Cerebellar cortex (tissue), 1 donor: ENCODE measurements at places on chromosomes 6 and 20.
A peak's percentile ranks its signal among the peaks of the same experiment; 100 is the strongest.

DNA sequence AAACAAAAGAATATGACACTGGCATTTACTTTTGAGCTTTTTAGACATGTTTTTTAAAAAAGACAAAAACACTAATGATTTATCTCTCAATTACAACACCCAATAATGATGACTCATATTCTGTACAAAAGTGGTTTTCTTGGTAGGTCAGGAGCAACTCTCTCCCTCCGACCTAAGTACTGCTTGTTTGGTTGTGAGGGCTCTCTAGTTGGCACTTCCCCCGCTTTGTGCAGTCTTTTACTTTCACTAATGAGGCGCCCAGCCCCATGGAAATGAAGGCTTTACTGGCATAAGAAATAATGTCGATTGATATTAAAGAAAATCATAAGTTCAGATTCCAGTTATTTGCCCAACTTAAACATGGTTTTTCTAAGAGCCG lies 1.3 kb downstream of the KPNA5 start:
- DNase-seq: peak; percentile 15

DNA sequence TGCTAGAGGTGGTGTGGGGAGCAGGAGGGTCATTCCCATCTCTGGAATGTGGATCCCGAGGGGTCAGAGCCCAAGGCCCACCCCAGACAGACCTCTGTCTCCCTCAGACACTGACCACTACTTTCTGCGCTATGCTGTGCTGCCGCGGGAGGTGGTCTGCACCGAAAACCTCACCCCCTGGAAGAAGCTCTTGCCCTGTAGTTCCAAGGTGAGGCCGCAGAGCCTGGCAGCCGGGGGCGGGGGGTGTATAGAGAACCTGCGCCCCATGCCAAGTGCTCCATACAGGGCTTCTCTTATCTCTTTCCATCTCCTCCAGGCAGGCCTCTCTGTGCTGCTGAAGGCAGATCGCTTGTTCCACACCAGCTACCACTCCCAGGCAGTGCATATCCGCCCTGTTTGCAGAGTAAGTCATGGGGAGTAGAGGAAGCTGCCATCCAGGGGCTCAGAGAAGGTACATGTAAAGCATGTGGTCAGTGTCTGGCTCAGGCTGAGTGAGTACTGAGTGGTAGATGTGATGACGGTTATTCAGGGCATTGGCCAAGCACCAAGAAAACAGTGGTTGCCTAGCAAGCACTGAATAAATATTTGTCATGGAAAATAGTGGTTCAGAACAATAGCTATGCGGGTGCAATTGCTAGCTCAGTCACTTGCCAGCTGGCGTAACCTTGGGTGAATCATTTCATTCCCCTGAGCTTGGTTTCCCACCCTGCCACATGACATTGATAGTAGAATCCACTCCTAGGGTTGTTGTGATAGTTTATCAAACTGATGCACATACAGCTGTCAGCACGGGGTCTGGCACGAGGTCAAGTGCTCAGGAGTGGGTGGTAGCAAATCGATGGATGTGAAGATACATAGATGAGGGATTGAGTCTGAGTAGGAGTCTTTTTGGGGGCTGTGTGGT lies 3.5 kb downstream of the PIGT start:
- no peak for DNase-seq

DNA sequence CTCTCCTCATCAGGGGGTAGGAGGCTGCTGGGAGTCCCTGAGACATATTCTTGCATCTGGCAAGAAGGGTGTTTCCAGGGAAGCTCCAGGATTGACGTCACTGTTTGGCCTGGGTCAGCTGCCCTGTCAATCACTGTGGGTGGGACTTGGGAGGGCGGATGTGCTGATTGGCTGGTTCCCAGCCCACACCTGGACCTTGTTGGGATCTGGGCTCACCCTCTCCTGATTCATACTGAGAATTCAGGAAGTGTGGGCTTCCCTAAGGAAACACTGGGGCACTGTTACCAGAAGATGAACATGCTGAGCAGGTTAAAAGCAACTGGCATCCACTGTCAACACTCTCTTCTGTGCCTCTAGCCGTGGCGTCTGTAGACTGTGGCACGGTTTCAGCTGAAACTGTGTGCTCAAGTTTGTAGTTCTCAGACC lies 36.5 kb downstream of the CDH26 start:
- DNase-seq: no peak

DNA sequence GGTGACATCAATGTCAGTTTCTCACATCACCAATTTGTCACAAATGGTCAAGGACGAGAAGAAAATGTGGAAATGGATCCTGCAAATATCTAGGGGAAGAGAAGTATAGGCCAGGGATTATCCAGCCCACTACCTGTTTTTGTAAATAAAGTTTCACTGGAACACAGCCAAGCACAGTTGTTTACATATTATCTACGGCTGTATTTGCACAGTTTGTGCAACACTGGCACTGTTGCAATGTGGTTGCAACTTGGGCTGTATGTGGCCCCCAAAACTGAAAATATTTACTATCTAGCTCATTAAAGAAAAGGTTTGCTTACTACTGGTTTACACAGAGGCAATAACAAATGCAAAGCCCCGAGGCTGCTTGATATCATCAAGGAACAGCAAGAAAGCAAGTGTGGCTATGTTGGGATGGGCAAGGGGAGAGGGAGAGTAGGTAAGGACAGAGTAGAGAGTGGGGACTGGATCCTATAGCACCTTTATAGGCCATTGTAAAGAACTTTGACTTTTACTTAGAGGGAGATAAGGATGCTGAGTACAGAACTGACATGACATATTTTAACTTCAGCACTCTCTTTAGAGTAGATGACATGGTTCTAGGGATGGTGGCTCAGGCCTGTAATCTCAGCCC lies 11.8 kb upstream of the STXBP5 start:
- DNase-seq: no peak

DNA sequence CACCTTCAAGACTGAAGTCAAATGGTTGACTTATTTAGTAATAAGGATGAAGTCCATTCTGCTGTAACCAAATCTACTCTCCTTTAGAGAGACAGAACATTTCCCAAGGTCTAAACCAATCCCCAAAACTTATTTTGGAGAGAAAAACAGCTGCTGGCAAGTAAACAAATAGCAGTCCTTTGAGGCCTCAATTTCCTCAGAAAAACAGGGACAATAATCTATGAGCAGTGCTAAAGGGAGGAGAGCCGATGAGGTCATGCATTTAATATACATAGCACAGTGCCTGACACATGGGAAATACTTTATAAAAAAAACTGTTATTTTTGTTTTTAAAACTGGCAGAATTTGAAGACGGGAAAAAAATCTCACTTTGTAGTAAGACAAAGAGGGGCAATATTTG lies 526.0 kb downstream of the EPM2A start:
- no peak for DNase-seq

GRCh38 chr6:168529214-168529613 lies 88.2 kb downstream of the SMOC2 start:
- no peak for DNase-seq

- DNase-seq: no peak
These were observed 31.9 kb upstream of the FABP7 start for GRCh38 chr6:122747573-122747972.

DNA sequence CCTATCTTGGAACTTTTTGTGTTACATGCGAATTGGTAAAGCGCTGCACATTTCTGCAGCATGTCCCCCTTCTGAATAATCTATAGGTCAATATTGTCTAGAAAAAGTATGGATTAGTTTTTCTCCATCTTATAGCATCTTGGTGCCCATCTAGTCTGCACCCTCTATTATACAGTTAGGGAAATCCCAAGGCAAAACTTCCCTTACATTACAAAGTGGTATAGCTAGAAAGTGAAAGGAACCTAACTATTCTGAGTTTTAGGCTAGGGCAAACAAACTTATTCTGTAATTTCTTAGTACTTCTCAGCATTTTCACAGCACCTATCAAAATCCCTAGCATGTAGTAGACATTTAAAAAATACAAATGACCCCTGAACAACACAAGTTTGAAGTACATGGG lies 133.5 kb upstream of the CCDC28A start:
- DNase-seq: no peak

- no peak for DNase-seq
These were observed 576.3 kb downstream of the RNF144B start for GRCh38 chr6:18963439-18963838.

- DNase-seq: no peak
These were observed 58.5 kb upstream of the CCDC167 start for GRCh38 chr6:37558168-37558567.

GRCh38 chr6:15417811-15418210 lies 171.9 kb downstream of the JARID2 start:
- no peak for DNase-seq

GRCh38 chr6:130716466-130716865 lies 110.7 kb upstream of the SMLR1 start:
- no peak for DNase-seq

GRCh38 chr6:119075200-119075981 lies 3.1 kb downstream of the FAM184A start:
- no peak for DNase-seq

DNA sequence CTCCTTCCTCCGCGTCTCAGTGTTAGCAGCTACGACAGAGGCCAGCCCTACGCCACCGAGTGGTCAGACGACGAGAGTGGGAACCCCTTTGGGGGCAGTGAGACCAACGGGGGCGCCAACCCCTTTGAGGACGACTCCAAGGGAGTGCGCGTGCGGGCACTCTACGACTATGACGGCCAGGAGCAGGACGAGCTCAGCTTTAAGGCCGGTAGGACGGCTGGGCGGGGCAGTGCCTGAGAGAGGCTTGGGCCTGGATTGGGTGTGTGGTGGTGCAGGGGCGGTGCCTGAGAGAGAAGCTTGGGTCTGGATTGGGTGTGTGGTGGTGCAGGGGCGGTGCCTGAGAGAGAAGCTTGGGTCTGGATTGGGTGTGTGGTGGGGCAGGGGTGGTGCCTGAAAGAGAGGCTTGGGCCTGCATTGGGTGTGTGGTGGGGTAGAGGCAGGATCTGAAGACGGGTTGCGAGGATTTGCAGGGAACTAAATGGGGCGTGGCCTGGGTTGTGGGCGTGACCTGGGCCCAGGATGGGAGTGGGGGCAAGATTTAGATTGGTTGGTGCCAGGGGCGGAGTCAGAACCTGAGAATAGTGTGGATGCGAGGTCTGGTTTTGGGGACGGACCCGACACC lies 24.4 kb downstream of the SPDEF start:
- no peak for DNase-seq

DNA sequence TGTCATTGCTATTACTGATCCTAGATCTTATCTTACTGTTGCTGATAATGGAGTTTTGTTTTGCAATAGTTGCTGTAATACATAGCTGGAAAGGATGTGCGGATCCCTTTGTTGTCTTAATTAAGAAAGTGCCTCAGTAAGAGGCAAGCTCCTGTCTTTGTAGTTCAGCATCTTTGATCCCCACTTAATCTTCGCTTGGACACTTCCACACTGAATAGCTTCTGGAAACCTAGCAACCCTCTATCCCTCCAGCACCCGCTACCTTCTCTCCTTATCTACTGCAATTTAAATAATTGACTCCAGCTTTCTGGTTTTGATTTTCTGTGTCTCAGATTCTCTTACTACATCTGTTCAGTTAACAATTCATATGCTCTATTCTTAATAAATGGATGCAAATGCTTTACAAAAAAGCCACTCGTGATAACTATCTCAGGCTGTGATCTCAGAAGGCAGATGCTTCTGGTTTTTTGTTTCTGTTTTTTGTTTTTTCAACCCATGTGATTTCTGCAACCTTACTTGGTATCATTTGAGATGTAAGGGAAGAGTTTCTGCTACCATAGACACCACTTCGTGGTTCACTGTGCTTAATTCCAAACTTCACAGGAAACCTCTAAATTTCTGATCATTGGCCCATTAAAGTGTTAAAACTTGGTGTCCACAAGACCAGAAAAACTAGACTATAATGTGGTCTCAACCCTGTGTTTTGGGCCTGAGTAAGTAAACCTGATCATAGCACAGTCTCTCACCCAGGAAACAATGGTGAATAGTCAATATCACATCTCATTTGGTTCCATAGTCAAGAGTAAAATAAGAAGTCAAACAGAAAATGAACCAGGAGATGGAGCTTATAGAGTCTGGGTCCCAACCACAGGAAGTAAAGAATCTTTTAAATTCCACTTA lies 352.1 kb upstream of the SOX4 start:
- no peak for DNase-seq

GRCh38 chr6:17962436-17963031 lies 24.9 kb downstream of the KIF13A start:
- peak; percentile 57 for DNase-seq

- no peak for DNase-seq
These were observed 18.5 kb downstream of the PLAGL2 start for GRCh38 chr20:32189123-32189410.

DNA sequence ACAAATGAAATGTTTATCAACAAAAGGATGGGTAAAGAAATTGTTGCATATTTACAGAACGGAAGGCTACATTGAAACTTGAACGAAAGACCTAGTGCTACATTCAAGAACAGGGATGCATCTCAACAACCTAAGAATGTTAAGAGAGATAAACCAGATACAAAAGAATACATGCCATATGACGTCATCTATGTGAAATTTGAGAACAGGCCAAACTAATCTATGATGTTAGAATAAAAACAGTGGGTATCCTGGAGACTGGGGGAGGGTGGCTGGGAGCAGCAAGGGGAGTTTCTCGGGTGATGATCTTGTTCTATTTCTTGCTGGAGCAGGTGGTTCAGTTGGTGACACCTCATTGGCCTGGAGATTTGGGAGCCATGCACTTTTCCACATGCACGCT lies 81.5 kb downstream of the SULF2 start:
- no peak for DNase-seq

DNA sequence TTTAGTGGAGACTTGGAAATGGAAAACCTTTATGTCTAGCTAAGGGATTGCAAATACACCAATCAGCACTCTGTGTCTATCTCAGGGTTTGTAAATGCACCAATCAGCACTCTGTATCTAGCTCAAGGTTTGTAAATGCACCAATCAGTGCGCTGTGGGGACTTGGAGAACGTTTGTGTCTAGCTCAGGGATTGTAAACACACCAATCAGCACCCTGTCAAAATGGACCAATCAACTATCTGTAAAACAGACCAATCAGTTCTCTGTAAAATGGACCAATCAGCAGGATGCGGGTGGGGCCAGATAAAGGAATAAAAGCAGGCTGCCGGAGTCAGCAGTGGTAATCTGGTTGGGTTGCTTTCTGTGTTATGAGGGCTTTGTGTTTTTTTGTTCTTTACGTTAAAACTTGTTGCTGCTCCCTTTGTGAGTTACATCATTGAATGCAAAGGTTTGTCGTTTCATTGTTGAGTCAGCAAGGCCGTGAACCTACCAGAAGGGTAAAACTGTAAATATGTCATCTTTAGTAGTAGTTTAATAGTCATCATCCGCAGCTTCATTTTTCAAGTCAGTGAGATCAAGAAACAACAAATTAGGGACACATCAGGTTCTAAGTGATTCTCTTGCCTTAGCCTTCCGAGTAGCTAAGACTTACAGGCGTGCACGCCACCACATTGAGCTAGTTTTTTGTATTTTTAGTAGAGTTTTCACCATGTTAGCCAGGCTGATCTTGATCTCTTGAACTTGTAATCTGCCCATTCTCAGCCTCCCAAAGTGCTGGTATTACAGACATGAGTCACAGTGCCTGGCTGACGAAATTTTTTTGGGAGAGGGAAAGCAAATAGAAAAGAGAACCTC lies 22.7 kb upstream of the NUP153 start:
- no peak for DNase-seq

DNA sequence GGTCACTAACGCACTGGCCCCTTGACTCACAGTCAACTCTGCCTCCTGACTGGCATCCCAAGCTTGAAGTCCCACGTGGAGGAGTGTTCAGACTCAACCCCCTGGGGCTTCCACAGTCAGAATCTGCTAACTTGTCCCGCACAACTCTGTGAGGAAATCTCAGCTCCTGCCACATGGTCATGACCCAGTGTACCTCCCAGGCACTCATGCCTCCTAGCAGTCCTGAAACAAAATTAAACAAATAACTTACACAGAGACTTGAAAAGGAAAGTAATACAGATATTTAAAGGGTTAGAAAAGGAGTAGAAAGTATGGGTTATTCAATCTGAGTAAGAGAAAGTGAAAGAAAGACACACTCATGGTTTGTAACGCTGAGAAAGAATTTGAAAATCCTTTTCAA lies 134.9 kb downstream of the GMDS start:
- DNase-seq: no peak
